NCI-H2029 (cell line): ENCODE measurements at places on chromosomes 5 and 9.

DNA sequence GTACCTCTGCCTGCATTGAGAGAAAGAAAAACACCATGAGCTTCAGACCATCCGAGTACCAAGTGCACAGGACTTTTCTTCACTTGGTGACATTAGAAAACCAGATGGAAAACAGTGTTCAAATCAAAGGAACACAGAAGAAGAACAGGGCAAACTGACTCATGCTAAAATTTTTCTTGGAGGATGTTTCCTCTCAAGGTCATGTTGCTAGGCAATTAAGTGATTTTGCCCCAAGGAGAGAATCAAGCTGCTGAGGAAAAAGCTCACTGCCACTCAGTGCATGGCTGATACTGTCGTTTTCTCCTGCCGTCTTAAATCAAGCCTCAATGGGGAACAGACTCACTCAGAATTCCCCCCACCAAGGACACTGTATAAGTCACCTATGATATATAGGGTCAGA, 57.9 kb upstream of the SIMC1 start:
- no peak for DNase-seq

DNA sequence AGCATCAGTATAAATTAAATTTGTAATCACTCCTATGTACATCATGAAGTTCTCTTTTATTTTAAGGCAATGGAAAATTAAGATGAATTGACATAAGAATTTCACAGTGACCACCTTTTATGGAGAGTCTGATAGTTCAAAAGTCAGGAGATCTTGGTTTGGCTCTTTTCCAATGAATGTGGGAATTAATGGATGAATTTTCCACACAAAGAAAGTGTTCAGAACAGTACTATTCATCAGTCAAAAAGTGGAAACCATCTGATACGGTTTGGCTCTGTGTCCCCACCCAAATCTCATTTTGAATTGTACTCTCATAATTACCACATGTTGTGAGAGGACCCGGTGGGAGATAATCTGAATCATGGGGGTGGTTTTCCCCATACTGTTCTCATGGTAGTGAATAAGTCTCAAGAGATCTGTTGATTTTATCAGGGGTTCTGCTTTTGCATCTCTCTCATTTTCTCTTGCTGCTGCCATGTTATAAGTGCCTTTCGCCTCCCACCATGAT, 24.5 kb downstream of the CCDC125 start:
- no peak for DNase-seq

DNA sequence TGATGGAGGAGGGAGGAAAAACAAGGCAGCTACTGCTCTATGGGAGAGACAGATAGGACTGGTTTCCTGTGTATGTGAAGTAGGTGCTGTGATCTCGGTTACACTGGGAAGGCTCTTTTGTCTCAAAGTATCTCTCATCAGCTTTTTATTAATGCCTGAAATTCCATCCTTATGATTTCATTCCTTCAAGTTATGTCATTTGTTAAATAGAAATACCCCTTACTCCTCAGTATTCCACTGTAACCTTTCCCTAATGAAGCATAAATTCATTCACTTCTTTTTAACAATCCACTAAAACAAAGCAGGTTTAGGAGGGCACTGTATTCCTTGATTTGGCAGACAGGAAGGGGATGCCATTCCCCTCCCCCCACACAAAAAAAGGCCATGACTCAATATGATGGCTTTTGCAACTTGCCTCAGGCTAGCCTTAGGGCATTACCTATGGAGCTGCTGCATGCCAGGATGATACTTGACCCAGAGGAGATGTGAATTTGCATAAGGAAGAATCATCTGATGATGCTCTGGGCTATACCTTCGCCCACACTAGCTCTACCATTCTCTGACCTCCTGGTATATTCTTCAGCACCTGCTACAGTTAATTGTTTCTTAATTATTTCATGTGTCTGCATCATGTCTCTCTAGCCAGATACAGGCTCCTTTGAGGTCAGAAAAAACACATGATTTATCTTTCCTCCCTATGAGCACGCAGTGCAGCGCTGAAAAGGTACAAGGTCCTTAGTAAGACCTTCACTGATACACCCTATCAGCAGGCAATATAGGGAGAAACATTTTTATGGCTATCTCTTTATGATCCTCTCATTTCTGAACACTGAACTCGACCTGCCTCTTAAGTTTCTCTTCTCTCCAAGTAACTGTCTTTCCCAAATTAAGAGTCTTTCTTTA, 26.3 kb downstream of the NR3C1 start:
- DNase-seq, result no peak

DNA sequence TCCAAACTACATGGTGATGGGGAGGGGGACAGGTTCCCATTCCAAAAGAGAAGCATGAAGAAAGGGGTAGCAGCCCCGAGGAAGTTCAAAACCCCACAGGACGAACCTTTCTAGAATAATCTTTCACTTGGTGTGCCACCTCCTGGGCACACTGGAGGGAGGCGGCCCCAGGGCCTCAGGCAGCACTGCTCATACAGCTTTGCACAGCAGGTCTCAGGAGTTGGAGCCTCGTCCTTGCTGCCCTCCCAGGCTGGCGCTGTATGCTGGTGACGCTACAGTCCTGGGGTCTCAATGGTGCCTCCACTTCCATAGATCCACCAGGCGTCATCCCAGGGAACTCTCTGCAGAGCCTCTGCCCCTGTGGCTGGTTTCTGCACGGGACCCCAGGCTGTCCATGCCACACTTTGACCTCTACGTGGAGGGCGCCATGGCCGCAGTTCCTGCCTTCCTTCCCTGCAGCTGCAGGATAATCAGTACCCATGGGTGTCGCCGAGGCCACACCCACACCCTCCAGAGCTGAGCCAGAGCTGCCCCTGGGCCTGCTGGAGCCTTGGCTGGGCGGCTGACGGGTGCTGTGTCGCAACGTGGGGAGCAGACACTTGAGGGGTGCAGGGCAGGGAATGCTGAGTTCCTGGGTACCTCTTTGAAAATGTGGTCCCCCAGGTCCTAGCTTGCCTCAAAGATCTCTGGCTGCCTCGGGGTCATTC, 95.3 kb downstream of the COL5A1 start:
- no peak for DNase-seq

DNA sequence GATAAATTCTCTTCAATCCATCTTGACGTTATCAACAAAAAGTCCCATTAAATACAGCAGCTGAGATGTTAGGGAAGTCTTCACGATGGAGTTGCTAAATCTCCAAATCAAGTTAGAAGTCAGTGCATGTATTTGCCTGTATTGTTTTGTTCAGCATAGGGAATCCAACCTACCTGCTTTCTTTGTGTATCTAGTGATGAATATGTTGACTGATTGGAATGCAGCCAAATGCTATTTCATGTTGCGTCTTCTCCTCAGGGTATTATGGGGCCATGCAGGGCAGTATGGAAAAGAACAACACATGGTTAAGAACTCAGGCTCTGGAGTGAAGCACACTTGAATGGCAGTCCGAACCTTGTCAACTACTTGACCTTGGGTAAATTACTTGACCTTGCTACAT, 529.5 kb upstream of the ZNF462 start:
- DNase-seq, result peak; percentile 78

GRCh38 chr9:116350213-116350612, 196.6 kb downstream of the PAPPA start:
- DNase-seq, result no peak

GRCh38 chr9:77291714-77292113, 114.4 kb downstream of the VPS13A start:
- no peak for DNase-seq

GRCh38 chr9:108484468-108484867, 371.3 kb downstream of the ACTL7B start:
- no peak for DNase-seq

GRCh38 chr5:160926428-160926827, 74.4 kb upstream of the ATP10B start:
- peak; percentile 97 for DNase-seq

DNA sequence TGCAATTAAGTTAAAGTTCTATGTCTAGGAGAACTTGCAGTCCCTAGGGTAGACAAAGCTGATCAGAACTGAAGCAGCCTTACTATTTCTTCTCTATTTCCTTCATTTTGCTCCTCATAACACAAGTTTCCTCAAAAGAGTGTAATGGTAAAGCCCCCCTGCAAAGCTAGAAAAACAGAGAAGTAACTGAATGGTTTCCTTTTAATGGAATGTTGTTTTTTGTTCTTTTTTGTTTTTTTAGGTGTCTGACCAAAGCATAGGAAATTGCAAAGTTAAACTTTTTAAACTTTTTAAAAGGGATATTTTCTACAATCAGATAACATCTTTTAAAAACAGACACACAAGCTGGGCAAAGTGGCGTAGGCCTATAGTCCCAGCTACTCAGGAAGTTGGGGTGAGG, 145.7 kb downstream of the TLE1 start:
- no peak for DNase-seq

- DNase-seq, result peak; percentile 26
Observed at GRCh38 chr9:87498046-87498810, 561 bp downstream of the DAPK1 start.

DNA sequence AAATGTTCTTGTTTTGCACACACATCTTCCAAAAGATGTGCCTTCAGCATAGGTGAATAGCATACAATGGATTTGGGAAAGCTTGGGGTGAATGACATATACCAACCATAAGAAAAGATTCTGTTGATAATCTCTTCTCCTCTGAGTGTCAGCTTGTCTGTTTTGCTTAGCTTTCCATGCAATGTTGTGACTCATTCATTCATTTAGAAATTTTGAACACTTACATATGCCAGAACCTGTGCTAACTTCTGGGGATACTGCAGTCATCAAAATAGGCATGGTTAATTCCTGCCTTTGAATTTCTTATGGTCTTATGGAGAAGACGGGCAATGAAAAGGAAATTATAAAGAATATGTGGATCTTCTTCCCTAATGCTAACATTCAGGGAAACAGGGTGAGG, 14.1 kb downstream of the ADRB2 start:
- DNase-seq, result no peak

DNA sequence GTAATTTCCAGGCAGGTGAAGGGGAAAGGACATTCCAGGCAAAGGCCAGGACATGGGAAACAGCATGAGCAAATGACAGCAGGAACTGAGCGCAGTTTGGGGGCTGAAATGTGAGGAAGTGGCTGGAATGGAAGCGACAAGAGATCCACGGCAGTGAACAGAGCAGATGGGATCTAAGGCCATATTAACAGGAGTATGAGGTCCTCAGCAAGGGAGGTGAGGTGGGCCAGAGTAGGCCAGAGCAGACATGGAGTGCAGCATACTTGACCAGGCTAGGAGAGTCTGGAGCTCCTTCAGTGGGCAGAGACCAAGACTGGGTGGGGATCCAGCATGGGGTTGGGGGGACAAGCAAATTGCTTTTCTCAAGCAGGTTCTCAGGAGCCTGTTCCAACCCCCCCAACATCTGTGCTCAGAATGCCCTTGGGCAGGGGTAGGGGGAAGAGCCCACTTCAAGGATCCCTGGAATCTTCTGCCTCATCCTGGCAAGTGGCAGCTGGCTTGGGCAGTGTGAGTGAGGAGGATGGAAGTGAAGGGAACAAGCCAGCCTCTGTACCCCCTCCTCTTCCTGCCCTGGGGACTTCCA, 34.5 kb downstream of the DAB2IP start:
- no peak for DNase-seq

- DNase-seq, result no peak
Observed at GRCh38 chr9:91758491-91758981, 191.5 kb downstream of the ROR2 start.
